Large intestine (tissue), 12 donors: ENCODE measurements at places on chromosomes 7 and 10. TPM values are rescaled to one million over a fixed set of nuclear protein-coding genes. Genes with fewer than 3 reads are reported as not detected.

GRCh38 chr10:124227988-124228387 is 134.6 kb upstream of the CHST15 start:
- DNase-seq: no peak

DNA sequence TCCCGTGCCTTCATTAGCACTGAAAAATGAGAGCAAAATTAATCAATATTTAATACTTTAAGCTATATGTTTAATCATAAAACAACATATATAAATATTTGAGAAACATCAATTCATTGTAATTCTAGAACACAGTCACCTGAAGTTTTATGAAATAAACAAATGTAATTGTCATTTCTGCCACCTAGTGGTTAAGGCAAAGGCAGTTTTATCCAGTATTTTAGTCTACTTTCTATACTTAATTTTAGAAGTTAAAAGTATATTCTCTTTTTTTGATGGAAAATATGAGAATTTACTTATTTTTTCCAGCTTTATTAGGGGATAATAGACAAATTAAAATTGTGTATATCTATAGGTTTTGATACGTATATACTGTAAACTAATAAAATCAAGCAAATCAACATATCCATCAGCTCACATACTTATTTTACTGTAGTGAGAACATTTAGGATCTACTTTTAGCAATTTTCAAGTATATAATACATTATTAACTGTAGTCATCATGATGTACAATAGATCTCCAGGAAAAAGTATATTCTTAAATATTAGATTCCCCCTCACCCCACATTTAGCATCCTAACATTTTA is 16.9 kb downstream of the PCGF6 start:
- peak; percentile 3 for DNase-seq

DNA sequence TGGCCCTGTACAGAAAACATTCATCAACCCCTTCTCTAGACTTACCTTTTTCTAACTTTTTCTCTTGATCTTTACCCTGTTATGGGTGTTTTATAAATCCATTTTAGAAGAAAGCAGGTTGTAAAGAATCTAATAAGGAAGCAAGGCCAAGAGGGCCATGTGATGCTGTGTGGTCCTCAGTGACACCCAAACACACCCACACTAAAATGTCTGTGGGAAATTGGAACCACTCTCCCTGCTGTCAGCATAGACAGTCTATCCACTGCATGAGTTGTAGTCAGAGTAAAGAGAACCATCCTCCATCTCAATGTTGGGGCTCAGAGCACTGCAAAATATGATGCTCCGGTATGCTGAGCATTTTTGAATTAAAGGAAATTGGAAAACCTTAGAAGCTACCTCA is 235.5 kb downstream of the SKIDA1 start:
- DNase-seq: no peak

DNA sequence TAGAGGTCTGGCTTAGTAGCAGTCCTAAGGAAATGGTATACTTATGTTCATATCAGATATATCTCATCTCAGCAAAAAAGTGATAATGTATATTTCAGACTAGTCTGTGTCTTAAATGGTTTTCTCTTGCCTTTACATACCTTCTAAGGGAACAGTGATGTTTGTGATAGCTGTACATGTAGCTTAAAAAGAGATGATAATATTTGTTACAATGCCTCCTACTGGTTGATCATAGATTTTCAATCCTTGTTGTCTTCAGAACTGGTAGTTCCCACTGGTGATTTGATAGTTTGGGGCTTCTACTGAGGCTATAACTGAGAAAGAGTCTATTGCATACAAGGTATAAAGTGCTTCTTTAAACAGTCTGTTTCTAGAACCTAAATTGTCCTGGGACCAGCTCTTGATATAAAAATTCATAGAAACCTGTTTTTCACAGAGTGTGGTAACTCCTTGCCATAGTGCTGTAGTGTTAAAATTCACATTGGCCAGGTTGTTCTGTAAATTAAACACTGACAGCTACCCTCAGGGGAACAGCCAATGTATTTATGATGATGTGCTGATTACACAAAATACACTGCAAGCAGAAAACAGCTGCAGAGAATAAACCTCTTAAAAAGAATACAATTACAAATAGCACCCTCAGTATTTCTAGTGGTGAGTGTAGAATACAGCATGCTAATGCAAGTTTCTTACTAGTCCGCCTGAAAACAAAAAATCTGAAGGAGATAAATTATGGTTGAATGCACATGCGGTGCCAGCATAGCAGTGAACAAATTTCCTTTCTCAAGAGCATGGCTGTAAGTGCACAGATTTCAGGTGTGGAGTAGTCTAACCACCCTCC is 90.3 kb downstream of the BTRC start:
- DNase-seq: no peak

GRCh38 chr7:1901431-1902210 is 231.5 kb downstream of the ELFN1 start:
- DNase-seq: no peak

GRCh38 chr10:125062227-125062913 is 98.0 kb downstream of the CTBP2 start:
- no peak for DNase-seq

DNA sequence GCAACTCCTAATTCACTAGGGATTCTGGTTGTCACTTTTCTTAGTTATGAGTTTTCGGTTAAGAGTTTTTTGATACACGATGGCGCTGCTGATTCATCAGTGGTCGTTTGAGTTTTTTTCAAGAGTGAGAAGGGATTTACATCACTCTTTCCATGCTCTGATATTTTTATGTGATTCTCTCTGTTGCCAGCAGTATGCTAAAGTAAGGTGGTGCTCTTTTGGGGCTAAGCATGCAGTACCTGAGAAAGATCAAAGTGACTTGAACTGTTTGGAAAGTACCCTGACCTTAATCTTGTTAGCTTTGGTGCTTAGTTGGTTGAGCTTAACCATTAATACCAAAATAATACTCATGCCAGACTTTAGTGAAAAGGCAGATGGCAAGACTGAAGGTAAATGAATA is 28.1 kb downstream of the STAMBPL1 start:
- DNase-seq: no peak

DNA sequence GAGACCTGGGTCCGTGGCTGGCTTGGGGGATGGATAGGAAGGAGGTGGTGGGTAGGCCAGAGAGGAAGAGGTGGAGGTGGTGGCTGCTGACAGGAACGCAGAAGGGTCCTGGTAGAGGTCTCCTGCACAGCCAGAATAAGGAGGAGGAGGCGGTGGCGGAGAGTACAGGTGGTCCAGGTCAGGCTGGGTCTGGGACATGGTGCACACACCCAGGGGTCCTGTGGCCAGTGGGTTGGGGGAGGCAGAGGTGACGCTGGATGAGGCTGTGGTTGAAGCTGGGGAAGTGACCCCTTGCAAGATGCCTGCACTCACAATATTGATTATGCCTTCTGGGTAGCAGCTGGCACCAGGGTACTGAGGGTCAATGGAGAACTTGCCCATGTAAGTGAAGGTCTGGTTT is 2.2 kb downstream of the EGR2 start:
- DNase-seq: no peak

GRCh38 chr7:98133181-98133580 is 26.5 kb downstream of the LMTK2 start:
- peak; percentile 37 for DNase-seq

DNA sequence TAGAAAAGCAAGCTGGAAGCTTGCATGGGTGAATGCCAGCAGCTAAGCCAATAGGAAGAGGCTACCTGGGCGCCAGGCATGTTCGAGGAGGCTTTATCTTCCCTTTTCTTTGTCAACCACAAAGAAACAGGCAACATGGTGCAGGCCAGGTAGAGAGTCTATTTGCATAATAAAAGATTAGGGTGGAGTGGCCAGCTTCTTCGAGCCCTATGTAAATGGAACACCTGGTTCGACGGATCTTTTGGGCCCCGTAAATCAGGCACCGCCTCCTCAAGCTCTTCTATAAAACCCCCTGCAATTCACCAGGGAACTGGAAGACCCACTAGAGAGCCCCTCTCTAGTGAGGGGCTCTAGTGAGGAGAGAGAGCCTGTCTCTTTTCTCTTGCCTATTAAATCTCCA is 1106.2 kb upstream of the CELF2 start:
- no peak for DNase-seq

GRCh38 chr7:45236666-45237065 is 79.1 kb downstream of the RAMP3 start:
- no peak for DNase-seq

- no peak for DNase-seq
Observed at GRCh38 chr7:102281785-102282184, 4.9 kb upstream of the SH2B2 start.

- DNase-seq: no peak
Observed at GRCh38 chr7:107715531-107715930, 28.4 kb upstream of the CBLL1 start.

GRCh38 chr7:111138193-111138569 is 47.3 kb downstream of the LRRN3 start:
- peak; percentile 8 for DNase-seq

GRCh38 chr10:5589661-5590511 is 65.1 kb downstream of the CALML3 start:
- DNase-seq: no peak

- no peak for DNase-seq
Observed at GRCh38 chr10:123781956-123782500, 109.6 kb downstream of the CPXM2 start.

DNA sequence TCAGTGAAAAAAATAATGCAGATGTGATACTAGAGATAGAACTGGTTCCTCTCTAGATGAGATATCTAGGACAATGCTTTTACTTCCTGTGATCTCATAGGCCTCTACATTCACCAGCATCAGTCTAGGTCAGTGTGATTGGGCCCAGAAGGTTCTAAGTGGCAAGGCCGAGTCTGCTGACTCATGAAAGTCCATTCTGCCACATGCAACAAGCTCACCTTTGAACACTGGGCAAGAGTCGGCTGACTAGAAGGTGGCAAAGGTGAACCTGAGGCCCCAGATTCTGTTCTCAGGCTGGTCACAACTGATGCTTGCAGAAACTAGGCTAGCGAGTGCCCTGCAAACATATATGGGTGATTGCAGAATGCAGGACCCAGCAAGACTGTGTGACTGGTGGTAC is 105.7 kb upstream of the PLXNA4 start:
- DNase-seq: peak; percentile 80

DNA sequence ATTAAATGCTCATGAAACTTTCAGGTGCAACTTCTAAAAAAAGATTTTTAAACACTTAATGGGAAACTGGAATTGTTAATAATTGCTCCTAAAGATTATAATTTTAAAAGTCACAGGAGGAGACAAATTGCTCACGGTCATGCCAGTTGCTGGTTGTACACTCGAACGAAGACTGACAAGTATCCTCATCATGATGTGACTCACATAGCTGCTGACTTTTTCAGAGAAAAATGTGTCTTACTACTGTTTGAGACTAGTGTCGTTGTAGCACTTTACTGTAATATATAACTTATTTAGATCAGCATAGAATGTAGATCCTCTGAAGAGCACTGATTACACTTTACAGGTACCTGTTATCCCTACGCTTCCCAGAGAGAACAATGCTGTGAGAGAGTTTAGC is 79.3 kb downstream of the ITGB8 start:
- no peak for DNase-seq

GRCh38 chr7:410395-410910 is 109.2 kb downstream of the PDGFA start:
- no peak for DNase-seq

DNA sequence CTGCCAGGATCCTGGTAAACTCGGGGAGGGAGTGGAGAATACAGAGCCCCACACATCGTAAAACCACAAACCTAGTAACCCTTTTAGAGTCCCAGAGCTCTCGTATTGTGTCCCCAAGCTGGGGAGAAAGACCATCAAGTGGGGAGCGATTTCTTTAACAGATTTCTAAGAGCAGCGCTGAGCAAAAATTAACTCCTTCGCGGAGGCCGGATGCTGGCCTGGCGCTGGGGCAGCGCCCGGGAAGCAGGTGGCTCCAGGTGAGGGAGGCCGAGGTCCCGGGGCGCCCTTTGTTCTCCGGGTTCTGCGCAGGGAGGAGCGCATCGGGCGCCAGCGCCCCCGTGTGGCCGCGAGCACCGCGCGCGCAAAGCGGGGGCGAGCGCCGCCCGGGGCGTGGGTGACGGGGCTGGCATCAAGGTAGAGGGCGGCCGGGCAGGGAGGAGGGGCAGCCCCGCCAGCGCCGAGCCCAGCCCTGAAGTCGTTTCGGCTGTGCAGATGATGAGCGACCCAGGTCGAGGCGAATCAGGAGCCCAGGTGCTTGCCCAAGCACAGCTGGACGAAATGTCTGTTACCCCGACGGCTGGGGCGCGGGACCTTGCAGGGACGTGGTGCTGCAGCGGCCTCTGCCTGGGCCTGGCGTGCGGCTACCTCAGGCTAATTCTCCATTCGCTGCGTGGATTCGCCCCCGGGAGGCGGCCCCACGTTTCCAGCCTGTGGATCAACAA is 10.4 kb upstream of the FGFR2 start:
- peak; percentile 82 for DNase-seq

DNA sequence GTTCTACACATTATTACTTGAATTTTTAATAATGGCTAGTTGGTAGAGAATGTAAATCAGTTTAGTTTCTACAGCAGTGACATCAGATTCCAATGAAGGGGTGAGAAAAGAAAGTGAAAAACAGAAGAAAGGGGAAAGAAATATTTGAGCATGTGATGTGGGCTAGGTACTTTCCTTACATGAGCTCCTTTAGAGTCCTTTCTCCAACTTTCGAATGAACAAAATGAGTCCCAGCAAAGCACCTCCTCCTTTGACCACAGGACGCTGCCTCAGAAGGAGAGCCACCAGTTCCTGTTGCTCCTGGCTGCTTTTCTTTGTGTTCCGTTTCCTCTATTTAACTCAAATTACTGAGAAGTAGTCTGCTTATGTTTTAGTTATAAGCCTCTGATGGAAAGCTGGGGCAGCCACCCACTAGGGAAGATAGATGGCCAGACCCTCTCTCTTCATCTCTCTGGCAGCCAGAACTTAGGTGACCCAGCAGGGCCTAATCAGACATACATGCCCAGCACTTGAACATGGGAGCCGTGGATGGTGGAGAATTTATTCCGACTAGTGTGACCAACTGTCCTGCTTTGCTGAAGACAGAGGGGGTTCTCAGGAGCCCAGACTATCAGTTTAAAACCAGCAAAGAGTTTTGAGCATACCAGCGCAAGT is 82.4 kb upstream of the NME8 start:
- no peak for DNase-seq

DNA sequence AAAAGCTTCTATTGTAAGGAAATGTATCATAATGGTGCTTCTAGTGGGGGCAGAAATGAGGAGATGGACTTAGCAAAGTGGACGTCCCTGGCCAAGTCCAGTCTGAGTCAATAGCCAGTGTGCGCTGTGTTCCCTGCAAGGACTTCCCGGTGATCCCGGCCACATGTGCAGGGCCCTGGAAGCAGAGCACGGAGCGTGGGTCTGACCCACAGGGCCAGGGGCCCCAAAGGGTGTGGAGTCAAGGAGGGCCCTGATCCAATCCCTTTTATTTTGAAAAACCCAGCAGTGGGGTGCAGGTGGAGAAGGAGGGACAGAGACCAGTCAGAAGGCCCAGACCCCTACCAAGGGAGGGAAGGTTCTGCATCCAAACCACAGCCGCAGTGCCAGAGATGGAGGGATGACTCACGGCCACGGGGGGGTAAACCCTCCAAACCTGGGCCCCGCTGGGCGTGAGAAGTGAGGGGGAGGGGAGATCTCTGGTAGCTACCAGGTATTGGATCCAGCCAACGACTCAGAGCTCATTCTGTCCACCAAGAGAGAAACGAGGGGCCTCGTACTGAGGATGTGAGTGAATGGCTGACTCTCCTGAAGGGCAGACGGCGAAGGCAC is 57.2 kb upstream of the VIPR2 start:
- DNase-seq: no peak

The CCL24 gene
- 32.1 TPM for polyA plus RNA-seq

The TNS3 gene
- 66.7 TPM for polyA plus RNA-seq

The PTPRE gene
- polyA plus RNA-seq: 21.6 TPM

The FOXP2 gene
- polyA plus RNA-seq: 9.7 TPM

The NEUROD6 gene
- polyA plus RNA-seq: 1.6 TPM

The AIFM2 gene
- 4.5 TPM for polyA plus RNA-seq

The COL1A2 gene
- 532 TPM for polyA plus RNA-seq
